ENCODE measurements at places on chromosomes 5 and 9.
A peak's percentile ranks its signal among the peaks of the same experiment; 100 is the strongest.

DNA sequence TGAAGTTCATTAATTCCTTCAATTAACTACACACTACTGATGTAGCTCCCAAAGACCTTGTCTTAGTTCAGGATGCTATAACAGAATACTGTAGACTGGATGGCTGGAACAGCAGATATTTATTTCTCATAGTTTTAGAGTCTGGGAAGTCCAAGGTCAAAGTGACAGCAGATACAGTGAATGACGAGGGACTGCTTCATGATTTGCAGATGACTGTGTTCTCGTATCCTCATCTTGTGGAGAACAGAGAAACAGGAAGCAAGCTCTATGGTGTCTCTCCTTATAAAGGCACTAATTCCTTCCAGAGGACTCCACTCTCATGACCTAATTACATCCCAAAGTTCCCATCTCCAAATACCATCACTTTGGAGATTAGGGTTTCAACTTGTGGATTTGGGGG lies 65.6 kb upstream of the MAP1B start:
- DNase-seq = no peak

DNA sequence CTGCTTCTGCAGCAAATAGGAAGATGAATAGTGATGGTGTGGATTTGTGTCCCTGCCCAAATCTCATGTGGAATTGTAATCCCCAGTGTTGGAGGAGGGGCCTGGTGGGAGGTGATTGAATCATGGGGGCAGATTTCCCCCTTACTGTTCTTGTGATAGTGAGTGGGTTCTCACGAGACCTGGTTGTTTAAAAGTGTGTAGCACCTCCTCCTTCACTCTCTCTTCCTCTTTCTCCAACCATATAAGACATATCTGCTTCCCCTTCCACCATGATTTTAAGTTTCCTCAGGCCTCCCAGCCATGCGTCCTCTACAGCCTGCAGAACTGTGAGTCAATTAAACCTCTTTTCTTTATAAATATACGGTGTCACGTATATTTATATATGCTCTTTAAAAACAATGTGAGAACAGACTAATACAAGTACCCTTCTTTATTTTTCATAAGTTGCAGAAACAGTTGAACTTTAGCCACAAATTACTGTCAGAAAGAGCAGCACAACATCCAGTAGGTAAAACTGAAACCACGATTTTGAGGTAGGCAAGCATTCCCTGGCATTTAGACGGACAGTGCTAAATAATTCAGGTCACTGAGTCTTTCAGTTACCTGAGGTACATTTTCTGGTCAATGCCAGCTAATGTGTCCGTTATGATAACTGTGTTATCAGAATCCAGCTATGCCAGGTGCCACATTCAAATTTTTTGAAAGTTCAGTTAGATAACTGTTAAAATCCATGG lies 79.3 kb upstream of the SPEF2 start:
- no peak for DNase-seq

GRCh38 chr9:99106044-99106375 lies 1.1 kb downstream of the TGFBR1 start:
- no peak for DNase-seq

DNA sequence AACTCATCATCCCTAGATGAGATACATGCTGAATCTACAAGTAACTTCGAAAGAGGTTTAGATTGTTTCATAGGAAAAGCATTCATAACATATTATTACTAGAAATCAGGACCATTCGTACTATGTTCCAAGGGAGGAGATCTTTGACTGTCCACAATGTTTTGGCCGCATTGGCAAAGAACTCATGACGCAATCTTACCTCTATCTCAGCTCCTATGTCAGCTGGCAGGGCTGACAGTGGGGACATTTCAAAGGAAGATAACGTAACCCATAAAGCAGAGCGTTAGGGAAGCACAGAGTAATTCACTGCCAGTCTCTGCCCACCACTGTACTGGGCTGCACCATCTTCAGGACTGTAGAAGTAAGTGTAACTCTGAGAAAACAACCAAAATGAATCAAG lies 69.7 kb downstream of the EFNA5 start:
- no peak for DNase-seq

- DNase-seq = no peak
Observed at GRCh38 chr5:137264573-137264972, 234.6 kb downstream of the SPOCK1 start.

DNA sequence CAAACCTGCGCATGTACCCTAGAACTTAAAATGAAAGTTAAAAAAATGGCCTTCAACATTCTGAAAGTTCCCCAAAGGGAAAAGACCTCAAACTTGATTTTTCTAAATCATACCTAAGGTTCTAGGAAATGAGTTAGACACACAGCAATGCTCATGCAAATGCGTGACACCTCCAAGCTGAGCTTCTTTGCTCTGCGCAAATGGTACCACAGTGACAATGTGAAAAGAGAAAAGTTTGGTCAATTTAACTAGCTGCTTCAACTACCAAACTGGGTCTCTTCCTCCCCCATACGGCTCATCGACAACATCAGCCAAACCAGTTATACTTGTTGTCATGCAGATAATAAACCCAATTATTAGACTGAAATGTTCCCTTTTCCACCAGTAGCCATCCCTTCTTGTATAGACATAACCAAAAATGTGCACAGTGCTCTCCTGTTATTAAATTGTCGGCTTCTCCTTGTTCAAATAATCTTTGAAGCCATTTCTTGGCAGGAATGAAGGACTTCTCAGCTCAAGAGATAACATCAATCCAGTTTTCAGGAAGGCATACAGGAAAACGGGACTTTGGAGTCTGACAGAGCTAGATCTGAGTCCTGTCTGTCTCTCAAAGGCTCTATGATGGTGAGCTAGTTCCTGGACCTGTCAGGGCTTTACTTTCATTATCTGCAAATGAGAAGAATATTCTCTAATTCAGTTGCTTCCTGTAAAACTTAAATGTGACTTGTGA lies 185.6 kb upstream of the NR3C1 start:
- DNase-seq = no peak

- no peak for DNase-seq
Observed at GRCh38 chr5:129554134-129554904, 94.2 kb downstream of the ADAMTS19 start.

GRCh38 chr9:34956648-34957047 lies 1.4 kb upstream of the PHF24 start:
- no peak for DNase-seq

DNA sequence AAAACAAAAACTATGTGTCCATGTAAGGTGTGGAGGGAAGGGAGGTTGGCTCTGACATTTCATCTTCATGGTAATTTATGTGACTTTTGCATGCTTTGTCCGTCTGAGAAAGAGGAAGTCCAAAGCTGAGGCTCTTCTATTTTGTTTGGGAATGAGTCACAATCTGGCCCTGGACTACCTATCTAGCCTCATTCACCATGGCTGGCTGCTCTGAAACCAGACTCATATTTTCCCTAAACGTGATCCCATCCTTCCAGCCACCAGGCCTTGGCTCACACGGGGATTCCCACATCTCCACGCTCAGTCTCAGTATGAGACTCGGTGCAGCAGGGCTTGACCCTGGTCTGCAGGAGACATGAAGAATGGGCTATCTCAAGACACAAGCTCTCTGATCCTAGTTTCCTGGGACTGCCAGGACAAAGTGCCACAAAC lies 672.8 kb downstream of the ACTL7B start:
- DNase-seq = no peak

GRCh38 chr5:53590759-53591158 lies 30.3 kb downstream of the NDUFS4 start:
- no peak for DNase-seq

GRCh38 chr5:148011398-148012137 lies 52.2 kb upstream of the SPINK5 start:
- no peak for DNase-seq

GRCh38 chr9:27162045-27162444 lies 53.0 kb downstream of the TEK start:
- no peak for DNase-seq

GRCh38 chr9:38619556-38620447 lies 594 bp downstream of the ANKRD18A start:
- DNase-seq = peak; percentile 38

DNA sequence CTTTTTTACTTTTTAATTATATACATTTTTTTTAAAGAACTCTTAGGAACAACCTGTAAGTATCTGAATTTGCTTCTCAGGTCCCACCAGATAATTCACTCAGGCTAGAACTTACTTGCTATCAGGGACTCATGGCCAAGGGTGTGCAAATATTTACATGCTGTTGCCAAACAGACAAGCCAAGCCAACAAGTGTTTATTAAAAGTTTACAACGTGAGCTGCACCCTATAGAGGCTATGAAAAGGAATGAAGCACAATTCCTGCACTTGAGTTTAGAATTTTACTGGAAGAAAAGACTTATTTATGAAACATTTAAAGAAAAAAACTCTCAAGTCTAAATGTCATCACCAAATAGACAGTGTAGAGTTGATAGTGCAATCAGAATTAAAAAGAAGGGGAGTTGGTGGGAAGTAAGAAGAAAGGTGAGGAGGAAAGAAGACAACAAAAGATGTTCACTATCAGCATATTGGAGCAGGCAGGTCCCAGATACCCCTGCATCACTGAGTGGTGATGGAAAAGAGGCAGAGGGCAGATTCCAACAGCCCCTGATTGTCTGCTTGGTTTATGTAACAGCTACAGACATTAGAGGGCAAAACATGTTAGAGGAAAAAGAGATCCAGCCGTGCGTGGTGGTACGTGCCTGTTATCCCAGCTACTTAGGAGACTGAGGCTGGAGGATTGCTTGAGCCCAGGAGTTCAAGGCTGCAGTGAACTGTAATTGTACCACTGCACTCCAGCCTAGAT lies 32.8 kb downstream of the SH3RF2 start:
- no peak for DNase-seq

GRCh38 chr9:121576281-121577075 lies 75.0 kb upstream of the DAB2IP start:
- no peak for DNase-seq

DNA sequence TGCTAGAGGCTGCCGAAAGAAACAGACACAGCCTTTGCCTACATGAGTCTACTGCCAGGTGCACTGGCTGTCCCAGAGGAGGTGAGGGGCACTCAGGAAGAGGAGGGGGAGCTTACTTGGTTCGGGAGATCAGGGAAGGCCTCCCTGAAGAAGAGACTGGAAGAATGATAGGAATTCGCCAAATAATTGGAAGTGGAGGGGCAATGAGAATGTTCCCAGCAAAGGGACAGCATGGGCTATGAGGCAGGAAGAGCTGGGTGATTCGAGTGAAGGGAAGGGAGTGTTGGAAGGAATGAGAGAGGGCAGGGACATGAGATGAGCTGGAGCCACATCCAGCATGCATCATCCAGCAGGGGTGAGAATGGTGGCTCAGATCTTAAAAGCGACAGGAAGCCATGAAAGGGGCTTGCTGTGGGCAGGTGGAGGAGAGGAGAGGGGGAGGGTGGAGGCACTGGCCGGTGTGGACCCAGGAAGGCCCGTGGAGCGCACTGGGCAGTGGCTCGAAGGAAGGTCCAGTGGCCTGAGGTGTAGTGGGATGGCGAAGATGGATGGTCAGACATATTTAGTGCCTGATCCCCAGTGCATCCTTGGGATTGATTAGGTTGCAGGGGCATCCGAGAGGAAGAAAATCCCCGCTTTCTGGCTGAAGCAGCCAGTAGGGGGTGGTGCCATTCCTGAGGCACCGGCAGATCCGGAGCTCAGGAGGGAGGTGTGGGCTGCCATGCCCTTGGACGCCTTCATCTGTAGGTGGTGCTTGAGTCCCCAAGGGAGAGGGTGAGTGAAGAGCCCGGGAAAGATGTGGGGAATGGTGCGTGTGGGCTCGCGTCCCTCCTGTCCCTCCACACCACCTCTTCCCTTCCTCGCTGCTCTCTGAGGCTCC lies 53.5 kb upstream of the GARNL3 start:
- no peak for DNase-seq

- DNase-seq = no peak
Observed at GRCh38 chr5:162052676-162053075, 14.9 kb upstream of the GABRG2 start.

- no peak for DNase-seq
Observed at GRCh38 chr5:127936439-127936972, 147.1 kb upstream of the SLC12A2 start.

DNA sequence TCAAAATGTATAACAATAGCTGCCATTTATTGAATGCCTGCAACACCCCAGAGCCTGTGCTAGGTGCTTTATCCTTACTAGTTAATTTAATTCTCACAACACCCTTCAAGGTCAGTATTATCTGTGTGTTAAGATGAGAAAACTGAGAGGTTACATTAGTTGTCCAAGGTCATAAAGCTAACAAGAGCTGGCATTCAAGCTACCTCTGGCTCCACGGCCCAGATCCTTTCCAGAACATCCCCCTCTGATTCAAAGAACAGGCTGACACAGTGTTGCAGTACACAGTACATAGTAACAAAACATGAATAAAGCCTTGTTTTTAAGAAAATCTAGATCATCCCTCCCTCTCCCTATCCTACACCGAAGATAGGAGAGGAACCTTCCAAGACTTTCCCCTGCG lies 9.4 kb upstream of the FRMPD1 start:
- no peak for DNase-seq

- no peak for DNase-seq
Observed at GRCh38 chr9:87516222-87516925, 18.7 kb downstream of the DAPK1 start.

GRCh38 chr5:14353726-14354474 lies 210.8 kb downstream of the TRIO start:
- DNase-seq = no peak

DNA sequence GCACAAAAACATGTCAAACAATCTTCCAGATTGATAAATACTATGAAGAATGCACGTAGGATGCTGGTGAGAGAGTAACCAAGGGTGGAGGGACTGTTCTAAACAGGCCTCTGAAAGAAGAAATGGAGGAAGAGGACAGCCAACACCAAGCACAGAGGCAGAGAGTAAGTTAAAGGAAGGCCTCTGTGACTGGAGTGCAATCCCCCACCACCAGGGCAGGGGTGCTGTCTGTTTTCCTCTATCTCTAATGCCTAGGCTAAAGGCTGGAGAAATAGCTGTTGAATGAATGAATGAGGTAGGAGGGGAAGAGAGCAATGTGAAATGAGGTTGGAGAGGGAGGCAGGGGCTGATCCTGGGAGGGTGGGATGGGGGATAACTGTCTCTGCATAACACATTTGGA lies 88.9 kb downstream of the ANKRD55 start:
- no peak for DNase-seq

DNA sequence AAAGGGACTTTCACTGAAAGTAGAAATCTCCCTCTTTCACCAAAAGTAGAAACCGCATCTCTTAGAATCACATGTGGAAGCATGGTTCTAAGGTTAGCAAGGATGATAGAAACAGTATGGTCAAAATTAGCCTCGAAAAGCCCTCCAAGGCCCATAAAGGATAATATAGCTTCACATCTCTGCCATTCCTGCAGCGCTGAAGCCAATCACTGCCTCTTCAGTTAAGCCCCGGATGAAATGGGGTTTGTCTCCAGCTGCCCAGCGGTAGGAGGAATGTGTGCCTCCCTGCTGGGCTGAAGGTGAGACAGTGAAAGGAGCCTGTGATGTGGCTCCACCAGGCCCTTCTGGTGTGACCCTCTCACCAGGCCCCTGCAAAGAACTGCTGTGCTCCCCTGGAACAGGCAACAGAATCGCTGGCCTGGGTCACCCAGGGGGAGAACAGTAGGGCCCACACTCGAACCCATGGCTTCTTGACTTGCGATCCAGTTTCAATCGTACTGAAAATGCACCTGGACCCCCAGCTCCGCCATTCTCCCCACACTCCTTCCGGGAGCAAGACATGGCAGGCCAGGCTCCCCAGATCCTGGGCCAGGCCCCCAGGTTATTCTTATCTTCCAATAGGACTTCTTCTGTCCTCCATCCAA lies 47.2 kb downstream of the CAMK2A start:
- DNase-seq = no peak
